Stimulated activated CD8-positive, alpha-beta memory T cell treated with anti-CD3 and anti-CD28 coated beads, Interleukin-15, amount 100 ng/mL, for 24 hours (primary cell): ENCODE measurements at places on chromosomes 2 and 18.
A peak's percentile ranks its signal among the peaks of the same experiment; 100 is the strongest.

- peak; percentile 63 for DNase-seq
These were observed 15.8 kb upstream of the SELENOI start for GRCh38 chr2:26330114-26330549.

DNA sequence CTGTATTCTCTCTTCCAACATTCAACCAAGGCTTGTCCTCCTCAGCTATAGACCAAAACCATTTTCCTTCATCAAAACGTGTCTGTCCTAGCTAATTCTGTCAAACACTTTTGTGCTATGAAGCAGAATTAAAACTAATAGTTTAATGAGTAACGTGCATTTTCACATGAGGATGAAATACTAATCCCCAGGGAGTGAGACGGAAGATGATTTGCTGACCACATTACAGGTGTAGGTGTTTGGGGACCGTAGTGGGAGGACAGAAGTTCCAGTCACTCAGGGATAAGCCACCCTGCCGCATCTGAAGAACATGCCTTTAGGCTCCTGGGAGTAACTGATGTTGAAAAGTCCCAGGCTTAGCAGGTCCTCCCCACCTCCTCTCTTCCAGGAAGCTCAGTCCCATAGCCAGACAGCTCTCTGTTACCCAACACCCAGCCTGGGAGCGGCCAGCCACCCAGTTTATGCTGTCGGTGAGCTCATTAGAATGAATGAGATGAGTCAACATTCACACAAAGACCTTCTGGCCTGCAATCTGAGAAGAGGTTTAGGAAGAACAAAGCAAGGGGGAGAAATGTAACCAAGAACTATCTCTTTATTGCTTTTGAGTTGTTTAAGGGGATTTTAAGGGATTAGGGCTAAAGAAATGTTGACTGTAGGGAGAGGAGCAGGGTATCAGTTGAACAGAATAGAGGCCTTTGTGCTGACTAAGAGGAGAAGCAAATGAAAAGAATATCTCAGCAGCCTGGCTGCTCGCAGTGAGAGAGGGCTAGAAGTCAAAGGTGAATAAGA is 122.5 kb downstream of the FOXI3 start:
- no peak for DNase-seq

DNA sequence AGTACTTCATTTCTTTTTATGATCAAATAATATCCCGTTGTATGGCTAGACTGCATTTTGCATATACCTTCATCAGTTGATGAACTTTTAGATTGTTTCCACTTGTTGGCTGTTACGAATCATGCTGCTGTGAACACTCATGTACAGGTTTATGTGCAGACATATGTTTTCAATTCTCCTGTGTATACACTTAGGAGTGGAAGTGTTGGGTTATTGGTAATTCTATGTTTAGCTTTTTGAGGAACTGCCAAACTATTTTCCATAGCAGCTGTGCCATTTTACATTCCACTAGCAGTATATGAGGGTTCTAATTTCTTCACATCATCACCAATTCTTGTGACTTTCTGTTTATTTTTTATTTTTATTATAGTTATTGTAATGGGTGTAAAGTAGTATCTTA is 32.1 kb upstream of the LCLAT1 start:
- no peak for DNase-seq

GRCh38 chr2:198374375-198375082 is 570.1 kb downstream of the PLCL1 start:
- no peak for DNase-seq

DNA sequence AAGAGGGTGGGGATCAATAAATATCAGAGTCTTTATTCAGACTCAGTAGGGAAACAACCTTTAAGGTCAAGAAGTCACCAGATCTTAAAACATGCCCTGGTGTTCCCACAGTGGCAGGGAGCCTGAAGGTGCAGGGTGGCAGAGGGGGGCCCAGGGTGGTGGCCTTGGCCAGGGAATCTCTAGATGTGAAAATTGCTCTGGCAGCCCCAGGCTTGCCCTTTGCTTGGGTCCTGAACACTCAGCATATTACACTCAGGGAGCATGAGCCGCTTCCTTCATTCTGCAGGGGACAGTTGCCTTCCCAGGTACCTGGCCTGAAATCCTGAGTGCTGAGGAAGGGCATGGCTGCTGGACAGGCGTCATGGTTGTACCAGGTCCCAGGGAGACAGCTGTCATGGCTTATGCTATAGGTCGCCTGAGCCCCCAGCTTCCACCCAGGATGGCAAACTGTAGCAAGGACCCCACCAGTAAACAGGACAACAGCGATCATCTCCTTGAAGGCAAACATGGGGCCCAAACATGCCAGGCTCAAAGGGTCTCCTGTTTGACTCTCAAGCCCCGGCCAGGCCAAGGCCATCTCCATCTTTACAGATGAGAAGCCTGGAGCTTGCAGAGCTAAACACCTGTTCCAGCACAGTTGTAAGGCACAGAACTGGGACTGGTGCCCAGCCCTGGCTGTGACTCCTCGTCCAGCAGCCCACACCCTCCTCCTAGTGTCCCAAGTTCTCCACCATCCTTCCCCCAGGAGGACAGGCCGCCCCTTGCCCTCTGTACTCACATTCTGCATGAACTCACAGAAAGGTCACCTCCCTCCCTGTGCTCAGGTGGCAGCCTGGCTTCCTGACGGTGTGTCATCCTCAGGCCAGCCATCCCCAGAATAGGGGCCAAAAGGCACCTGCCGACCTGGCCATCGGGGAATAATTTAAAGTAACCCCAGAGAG is 14.6 kb downstream of the ABCG8 start:
- no peak for DNase-seq

DNA sequence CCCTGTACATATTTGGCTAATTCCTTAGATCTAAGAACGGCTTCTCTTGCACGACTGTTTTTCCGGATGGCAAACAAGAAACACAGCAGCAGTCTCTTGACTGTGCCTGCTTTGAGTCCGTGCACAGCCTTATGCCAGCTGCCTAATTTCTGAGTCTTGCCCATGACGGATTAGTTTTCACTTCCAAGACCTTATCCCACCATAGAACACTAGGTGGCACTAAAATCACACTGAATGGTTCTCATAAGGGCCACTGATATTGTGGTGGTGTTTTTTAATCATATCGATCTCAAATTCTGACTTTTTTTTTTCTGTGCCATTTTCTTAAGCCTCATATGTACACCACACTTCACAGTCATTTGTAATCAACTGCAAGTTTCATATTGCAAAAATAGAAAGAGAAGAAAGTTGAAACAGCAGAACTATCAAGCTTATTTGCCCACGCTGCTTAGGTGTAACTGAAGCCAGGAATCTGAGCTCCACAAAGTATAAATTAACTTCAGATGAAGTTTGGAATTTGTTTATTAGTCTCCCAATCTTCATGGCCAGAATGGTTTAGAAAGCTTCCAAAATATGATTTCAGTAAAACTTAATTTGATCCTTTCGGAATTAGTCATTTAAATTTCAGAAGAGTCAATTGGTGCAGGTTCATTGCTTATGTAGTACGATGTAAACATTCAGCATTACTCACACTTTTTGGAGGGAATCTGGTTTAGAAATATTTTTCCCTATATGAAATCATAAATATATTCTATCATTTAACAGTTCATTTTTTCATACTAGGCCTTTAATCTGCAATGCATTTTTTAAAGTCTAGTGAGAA is 45.5 kb upstream of the SCN7A start:
- DNase-seq: no peak

GRCh38 chr2:31903109-31903780 is 107.6 kb downstream of the MEMO1 start:
- no peak for DNase-seq

- no peak for DNase-seq
These were observed 163.5 kb upstream of the SALL3 start for GRCh38 chr18:78816114-78816513.

GRCh38 chr2:123380370-123380935 is 644.6 kb upstream of the CNTNAP5 start:
- no peak for DNase-seq

DNA sequence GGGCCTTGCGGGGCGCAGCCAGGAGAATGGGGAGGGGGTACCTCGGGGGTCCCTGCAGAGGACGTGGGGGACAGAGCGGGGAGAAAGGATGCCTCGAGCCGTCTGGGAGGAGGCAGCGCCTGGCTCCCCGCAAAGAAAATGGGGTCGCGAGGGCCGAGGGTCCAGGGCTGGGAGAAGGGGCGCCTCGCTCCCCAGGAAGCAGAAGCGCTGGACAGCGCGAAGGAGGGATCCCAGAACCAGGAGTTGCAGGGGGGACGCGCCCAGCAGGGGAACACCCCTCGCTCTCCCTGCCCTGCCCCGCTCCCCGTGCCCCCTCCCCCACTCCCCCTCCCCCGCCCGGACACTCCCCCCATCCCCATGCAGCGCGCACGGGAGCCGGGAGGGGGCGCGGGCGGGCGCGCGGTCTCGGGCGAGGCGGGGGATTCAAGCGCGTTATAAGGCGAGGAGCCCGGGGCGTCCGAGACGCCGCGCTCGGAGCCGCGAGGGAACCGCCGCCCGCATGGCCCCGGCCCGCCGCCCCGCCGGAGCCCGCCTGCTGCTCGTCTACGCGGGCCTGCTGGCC is at the start of gene ERFE:
ERFE (plus strand) TSS at position 462 of the 562 bp plus-strand sequence; CDS start at position 500, 38 bp downstream.
- peak; percentile 21 for DNase-seq

DNA sequence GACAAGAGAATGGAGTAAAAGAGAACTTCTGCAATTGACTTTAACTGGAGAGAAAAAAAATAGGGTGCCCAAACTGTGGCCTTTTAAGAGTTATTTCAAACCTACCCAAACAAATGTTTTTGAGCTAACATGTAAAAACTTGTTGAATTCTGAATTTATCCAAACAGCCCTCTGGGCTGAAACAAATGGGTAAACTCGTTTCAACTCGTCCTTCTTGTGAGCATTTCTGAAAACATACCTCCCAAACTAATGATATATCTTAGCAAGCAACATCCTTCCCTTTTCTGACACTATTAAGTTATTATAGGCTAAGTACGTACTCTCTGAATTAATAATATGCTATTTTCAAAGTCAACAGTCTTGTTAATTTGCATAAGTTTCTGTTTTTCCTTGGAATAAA is 793.0 kb upstream of the ACVR2A start:
- DNase-seq: no peak

DNA sequence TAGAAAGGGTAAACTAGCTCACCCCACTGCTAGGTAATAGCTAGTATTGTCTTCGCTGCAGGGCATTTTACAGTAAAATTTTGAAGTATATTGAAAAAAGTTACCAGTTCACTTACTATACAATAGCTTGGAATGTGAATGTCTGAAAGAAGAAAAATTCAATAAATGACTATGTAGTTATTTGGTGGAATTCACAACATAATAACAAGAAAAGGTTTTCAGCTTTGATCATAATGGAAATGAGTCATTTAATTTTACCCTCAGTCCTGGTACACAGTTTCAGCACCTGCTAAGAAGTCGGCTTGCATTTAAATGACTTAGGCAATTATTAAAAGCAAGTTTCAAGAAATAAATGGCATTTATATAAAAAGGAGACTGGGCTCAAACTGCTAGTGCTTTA is 90.4 kb downstream of the NUP35 start:
- no peak for DNase-seq

- DNase-seq: no peak
These were observed 27.4 kb upstream of the MC5R start for GRCh38 chr18:13796515-13796914.

GRCh38 chr2:168525716-168526446 is 69.8 kb downstream of the CERS6 start:
- DNase-seq: no peak

- no peak for DNase-seq
These were observed 256.2 kb upstream of the PARD3B start for GRCh38 chr2:204289066-204289465.

GRCh38 chr18:27109451-27109850 is 75.7 kb downstream of the CHST9 start:
- DNase-seq: no peak

DNA sequence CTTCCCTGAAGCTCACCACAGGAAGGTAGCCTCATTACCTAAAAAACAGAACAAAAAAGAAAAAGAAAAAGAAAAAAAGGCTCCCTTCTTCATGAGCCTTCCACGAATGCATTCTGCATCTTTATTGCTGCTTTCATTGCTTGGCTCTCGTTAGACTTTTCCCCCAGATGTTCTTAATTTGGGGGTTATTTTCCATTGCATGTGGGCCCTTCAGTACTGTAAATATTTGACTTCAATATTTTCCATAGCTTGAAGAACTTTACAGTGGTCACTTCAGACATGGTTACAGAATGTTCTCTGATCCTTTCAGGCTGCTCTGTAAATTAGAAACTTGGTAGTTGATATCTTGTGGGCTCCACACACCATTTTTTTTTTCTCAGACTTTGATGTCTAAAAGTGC is 65.6 kb upstream of the COPS8 start:
- no peak for DNase-seq

GRCh38 chr2:222739939-222740338 is 68.5 kb downstream of the MOGAT1 start:
- DNase-seq: no peak

- DNase-seq: no peak
These were observed 22.3 kb downstream of the RNF125 start for GRCh38 chr18:32040936-32041335.

GRCh38 chr2:64658269-64658668 is 4.6 kb upstream of the SERTAD2 start:
- no peak for DNase-seq

DNA sequence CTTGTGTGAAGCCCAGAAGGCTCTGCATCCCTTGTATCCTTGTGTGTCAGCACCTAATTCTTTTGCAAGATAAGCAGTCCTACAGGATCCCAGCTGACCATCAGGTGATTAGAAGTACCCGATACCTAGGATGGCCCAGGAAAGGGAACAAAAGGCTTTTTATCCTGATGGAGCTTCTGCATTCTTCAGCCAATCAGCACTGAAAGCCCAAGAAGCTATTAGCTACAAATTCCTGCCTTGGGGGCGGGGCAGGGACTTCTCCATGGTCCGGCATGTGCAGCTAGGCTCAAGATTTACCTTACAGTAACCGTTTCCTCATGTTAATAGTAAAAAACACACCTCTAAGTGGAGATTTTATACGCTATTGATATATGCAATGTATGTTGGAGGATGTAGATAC is 264.6 kb upstream of the THUMPD2 start:
- no peak for DNase-seq

- no peak for DNase-seq
These were observed 31.9 kb downstream of the ATP8B1 start for GRCh38 chr18:57771193-57771592.

GRCh38 chr2:221343524-221343923 is 228.6 kb downstream of the EPHA4 start:
- DNase-seq: no peak

DNA sequence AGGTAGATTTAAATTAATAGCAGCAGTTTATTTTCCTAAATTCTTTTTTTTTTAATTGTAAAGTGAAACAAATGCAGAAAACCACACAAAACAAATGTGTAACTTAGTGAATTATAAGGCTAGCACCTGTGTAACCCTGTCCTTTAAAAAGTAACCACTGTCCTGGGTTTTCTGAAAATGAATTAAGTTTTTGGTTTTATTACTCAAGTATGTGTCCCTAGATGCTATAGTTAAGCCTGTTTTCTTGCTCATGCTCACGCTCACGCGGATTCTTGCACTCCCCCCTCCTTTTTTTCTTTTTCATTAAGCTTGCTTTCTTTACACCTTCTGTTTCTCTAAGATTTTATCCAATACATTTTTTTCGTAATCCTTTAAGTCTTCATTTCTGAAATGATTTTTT is 207.7 kb upstream of the STON1 start:
- DNase-seq: no peak

GRCh38 chr2:16649353-16650286 is 16.0 kb downstream of the CYRIA start:
- DNase-seq: no peak

GRCh38 chr2:229869226-229869625 is 52.6 kb downstream of the TRIP12 start:
- DNase-seq: no peak
